ENCODE measurements at places on chromosomes 13 and 19.

DNA sequence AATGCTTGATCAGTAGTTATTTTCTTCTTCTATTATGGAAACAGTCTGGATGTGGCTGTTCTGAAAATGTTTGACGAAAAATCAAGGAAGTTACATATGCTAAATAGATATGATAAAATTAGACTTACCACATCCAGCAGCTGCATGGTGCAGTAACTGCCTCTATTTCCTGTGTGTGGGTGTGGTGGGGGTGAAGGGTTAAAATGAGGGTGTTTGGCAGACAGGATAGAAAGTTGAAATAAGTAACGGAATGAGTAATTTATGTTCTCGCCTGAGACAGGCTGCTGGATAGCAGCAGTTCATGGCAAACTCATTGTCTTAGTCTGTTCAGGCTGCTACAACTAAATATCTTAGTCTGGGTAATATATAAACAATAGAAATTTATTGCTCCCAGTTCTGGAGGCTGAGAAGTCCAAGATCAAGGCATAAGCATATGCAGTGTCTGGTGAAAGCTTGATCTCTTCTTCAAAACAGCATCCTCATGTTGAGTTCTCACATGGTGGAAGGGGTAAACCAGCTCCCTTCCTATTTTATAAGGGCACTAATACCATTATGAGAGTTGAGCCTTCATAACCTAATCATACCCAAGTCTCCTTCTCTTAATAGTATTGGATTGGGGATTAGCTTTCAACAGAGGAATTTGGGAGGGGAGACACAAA is 1248.9 kb downstream of the SLITRK5 start:
- peak; percentile 4 for DNase-seq

DNA sequence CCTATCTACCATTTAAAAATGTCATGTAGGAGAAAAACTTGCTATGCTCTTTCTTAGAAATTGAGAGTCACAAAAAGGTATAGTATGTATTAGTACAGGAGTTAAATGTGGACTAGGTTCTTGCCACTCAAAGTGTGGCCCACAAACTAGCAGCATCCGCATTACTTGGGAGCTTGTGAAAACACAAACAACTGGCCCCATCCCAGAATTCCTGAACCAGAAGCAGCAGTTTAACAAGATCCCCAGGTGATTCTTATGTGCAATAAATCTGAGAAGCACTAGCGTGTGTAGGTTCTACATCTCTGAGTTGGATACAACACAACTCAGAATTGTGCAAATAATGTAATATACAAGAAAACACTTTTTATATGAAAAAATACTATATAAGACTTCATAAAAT is 325.9 kb downstream of the DCT start:
- DNase-seq: no peak

DNA sequence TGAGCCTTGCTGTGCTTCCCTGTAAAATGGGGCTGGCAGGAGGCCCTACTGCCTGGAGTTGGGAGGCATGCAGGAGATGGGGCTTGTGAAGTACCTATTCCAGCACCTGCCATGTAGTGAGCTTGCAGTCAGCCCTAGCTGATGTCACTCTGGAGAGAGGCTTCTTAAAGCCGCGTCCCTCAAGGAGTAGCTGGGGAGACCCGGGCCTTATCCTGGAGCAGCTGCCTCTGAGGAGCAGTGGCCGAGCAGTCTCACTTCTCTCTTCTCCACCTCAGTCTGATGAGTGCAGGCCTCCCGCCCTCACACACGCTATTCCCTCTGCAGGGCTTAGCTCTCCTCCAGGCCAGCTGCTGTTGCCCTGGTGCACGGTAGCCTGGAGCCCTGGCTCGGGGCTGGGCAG is 18.0 kb downstream of the CLASRP start:
- DNase-seq: no peak

DNA sequence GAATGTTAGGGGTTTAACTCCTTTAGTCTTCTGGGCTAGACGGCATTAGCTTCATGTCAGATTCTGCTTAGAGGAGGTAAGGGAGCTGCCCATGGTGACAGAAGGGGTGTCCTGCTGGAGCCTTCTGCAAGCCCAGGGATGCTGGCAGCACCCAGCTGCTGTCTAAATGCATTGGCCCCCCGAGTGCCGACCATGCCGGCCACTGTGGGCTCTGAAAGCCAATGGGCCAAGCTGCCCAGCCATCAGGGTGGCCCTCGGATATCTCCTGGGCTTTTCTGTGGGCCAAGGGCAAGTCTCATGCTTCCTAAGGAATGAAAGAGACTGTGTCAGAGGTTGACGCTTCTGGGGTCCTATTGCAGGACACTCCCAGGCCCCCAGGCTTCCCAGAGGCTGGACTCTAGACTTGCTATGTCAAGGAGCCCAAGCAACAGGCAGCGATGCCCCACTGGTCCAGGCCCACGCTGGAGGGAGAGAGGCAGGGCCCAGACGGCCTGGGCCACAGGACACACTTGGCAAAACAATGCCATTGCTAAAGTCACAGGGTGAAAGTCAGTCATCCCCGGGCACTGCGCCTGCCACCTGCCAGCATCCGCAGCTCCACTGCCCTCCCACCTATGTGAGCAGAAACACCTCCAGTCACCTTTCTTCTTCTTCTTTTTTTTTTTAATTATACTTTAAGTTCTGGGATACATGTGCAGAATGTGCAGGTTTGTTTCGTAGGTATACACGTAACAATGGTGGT is 160.2 kb upstream of the GPR12 start:
- DNase-seq: no peak

DNA sequence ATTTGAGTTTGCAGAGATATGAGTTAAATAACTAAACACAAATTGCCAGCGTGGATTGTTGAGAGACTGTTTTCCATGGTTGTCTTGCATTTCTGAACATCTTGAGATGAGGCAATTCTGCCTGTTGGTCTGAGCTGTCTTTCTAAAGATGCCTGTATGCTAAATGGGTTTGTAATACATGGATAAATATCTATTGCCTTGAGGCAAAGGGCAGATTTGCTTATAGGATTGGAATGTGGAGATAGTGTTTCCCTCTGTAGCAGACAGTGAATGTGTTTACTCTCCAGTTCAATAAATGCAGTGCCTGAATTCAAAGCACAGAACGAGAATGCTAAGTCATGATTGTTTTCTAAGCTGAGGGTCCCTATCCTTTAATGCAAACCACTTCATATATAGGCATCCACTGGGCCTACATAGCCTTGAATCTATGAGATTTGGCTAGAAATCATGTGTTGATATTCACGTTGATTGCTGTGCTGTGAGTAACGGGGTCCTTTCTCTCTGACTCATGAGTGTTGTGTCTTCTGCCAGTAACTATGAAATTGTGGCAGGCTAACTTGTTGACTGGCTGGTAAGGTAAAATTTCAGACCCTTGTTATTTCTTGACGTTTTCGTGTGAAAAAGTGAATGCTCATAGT is 2554.8 kb downstream of the PCDH9 start:
- no peak for DNase-seq

DNA sequence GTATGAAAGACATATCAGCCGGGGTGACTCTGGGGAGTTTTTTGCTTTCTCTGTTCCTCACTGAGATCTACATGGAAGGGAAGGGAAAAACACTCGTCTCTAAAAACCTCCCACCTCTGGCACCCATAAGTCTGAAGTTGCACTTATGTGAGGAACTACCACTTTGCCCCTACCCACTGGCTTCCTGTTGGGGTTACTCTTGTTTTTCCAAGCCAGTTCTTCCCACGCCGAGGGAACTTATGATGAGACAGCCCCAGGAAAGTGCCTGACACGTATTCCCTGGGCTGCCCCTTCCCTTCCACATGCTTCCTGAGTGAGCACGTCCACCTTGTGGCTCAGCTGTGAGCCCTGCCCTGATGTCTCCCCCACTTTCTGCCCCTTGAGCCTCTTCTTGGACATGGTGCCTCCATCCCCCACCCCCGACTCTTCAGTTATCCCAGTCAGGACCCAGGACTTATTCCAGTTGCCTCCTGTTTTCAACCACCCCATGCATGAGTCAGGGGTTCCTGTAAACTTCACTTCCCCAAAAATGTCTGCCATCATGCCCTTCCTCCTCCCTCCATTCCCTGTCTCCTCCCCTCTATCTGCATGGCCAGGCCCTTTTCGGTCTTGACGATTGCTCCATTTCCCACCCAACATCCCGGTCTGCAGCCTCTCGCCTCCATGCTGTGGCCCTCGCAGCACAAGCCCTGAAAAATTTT is 5.1 kb upstream of the SIGLEC7 start:
- DNase-seq: no peak

- no peak for DNase-seq
These were observed 157.2 kb upstream of the OBI1 start for GRCh38 chr13:78816154-78816553.

DNA sequence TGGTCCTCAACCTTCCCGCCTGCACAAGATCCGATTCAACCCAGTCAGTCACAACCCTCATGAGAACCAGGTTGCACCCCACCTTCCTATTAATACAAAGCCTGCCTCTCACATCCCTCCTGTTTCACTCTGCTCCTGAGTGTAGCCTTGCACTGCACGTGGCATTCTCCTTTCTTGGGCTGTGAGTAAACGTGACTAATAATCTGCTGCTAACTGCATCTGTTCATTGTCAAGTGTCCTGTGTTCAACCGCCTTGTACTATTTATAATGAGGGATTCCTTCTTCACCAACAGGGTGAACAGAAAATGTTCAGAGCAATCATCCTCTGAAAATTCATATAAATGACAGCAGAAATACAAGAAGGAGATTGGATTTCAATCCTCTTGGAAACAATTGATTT is 1608.2 kb downstream of the SLITRK5 start:
- DNase-seq: no peak

DNA sequence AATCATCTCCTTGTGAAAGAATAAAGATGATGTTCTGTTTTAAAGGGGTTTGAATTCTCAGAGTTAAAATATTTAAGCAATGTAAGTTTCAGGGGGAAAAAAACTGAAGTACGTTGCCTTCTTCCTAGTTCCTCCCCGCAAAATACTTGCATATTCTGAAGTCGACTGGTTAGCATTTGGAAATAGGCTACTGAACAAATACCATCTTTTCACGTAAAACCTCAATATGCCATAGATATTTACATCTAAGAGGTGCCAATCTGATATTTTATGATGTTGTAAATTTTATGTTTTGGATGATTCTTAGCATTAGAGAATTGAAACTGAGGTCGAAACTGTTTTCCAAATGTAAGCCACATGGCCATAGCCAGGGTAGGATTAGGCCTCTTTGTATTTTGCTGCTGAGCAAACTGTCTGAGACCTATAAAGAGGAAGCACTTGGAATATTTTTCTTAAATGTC is 138.3 kb downstream of the FLT1 start:
- DNase-seq: no peak
